ENCODE measurements at places on chromosomes 6 and 20.

- DNase-seq: no peak
Measured at GRCh38 chr6:169344750-169345065, 91.1 kb upstream of the THBS2 start.

- no peak for DNase-seq
Measured at GRCh38 chr20:63206878-63207277, 9.1 kb downstream of the YTHDF1 start.

DNA sequence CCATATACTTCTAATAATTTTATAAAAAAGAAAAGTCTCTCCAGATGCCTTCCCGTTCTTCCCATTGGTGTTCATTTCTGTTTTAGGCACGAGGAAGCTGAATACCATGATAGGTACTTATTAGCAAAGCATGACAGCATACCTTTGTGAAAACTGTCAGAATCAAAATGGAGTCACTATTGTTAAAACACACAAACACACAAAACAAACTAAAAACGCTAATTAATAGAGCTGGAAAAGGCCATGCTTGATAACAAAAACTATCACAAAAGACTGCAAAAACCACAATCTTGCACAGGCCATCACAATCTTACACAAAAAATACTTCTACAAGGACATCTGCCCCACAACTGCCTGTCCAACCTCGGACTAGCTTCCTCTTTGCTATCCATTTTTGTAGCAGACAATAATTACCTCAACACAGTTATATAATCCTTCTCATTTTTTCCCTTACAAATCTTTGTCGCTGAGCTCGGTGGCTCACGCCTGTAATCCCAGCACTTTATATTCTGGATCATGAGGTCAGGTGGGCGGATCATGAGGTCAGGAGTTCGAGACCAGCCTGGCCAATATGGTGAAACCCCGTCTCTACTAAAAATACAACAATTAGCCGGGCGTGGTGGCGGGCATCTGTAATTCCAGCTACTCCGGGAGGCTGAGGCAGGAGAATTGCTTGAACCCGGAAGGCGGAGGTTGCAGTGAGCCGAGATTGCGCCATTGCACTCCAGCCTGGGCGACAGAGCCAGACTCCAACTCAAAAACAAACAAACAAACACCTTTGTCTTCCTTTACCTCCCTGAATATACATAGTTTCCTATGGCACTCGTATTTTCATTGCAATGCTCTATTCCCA, 3.2 kb upstream of the ABT1 start:
- no peak for DNase-seq

GRCh38 chr20:11376420-11376819, 541.3 kb upstream of the BTBD3 start:
- DNase-seq: no peak

DNA sequence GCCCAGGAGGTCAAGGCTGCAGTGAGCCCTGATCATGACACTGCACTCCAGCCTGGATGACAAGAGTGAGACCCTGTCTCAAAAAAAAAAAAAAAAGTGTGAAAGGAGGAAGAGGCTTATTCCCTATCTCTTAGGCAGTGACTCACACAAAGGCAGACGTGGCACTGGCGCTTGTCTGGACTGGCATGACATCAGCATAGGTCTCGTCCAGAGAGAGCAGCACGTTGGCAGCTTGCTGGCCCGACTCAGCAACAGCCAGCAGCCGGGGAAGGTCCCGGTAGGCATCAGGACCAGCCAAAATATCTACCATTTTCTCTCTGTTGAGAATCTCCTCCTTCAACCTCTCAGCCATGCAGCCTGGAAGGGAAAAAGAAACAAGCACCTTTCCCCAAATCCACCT, 14.1 kb downstream of the CDK5RAP1 start:
- no peak for DNase-seq

- DNase-seq: no peak
Measured at GRCh38 chr6:111842271-111842822, 30.9 kb downstream of the FYN start.

Data from ovary (tissue), 10 donors.